ENCODE measurements at places on chromosomes 13 and 19.

DNA sequence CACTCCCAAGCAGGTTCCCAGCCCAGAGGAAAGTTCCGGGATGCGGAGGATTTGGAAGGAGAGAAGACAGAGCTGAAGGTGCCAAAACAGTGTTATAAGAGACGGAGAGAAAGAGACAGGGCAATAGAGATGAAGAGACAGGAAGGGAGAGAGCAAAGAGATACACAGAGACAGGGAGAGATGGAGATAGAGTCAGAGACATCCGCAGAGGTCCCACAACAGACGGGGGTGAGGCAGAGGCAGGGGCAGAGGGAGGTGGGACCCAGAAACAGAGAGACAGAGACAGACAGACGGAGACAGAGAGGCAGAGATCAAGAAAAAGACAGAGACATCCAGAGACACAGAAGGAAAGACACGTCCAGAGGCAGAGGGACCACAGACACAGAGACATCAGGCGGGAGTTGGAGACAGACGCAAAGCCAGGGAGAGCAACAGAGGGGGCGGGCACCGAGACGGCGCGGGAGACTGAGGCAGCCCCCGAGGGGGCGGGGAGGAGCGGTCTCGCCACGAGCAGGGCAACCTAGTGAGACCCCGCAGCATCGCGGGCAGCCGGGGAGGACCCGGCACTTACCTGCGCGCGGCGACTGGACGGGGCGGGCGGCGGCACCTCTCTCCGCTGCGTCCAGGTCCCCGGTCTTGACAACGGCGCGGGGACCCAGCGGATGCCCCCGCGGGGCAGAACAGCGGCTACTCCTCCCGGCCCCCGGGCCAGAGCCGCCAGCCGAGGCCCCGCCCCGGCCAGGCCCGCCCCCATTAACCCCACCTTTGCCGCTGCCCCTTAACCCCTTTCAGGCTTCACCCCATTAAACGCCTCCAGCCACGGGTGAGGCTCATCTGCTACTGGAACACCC is at the start of gene GPR4:
GPR4 (minus strand) TSS at position 689 of the 851 bp plus-strand sequence. CDS start 10,346 bp downstream, outside the sequence.
- H3K4me1 ChIP-seq: peaks cover 22% of the 10 kb centered on the region
- no peaks in the 10 kb centered on the region for H3K36me3 ChIP-seq
- peak within 1 kb of the TSS; percentile 52 for H3K4me3 ChIP-seq
- no peak within 1 kb of the TSS for H3K27ac ChIP-seq

GRCh38 chr19:33198169-33198568 is 4.0 kb downstream of the LRP3 start:
- no peaks in the 10 kb centered on the region for H3K36me3 ChIP-seq
- no peak overlapping the region for H3K4me3 ChIP-seq
- peaks cover 6% of the 10 kb centered on the region for H3K4me1 ChIP-seq
- no peaks in the 10 kb centered on the region for H3K27me3 ChIP-seq

DNA sequence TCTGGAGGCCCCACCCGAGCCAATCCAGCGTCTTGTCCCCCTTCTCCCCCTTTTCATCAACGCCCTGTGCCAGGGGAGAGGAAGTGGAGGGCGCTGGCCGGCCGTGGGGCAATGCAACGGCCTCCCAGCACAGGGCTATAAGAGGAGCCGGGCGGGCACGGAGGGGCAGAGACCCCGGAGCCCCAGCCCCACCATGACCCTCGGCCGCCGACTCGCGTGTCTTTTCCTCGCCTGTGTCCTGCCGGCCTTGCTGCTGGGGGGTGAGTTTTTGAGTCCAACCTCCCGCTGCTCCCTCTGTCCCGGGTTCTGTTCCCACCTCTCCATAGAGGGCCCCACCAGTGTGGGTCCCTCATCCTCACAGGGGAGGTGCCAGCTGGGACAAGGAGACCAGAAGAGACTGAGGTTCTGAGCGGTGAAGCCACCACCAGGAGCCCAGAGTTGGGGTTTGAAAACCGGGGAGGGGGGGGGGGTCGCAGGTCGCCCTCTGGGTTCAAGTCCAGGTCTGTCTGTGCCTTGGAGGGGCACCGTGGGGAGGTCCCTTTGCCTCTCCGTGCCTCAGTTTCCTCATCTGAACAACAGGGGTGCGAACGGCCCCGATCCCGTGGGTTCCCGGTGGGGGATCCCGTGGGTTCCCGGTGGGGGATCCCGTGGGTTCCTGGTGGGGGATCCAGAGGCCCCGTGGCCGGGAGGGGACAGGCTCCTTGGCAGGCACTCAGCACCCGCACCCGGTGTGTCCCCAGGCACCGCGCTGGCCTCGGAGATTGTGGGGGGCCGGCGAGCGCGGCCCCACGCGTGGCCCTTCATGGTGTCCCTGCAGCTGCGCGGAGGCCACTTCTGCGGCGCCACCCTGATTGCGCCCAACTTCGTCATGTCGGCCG is at the start of gene ELANE:
ELANE (plus strand) TSS at position 168 of the 878 bp plus-strand sequence; CDS start at position 194, 26 bp downstream.
- no peaks in the 10 kb centered on the region for H3K36me3 ChIP-seq
- peaks cover 16% of the 10 kb centered on the region for H3K4me1 ChIP-seq

DNA sequence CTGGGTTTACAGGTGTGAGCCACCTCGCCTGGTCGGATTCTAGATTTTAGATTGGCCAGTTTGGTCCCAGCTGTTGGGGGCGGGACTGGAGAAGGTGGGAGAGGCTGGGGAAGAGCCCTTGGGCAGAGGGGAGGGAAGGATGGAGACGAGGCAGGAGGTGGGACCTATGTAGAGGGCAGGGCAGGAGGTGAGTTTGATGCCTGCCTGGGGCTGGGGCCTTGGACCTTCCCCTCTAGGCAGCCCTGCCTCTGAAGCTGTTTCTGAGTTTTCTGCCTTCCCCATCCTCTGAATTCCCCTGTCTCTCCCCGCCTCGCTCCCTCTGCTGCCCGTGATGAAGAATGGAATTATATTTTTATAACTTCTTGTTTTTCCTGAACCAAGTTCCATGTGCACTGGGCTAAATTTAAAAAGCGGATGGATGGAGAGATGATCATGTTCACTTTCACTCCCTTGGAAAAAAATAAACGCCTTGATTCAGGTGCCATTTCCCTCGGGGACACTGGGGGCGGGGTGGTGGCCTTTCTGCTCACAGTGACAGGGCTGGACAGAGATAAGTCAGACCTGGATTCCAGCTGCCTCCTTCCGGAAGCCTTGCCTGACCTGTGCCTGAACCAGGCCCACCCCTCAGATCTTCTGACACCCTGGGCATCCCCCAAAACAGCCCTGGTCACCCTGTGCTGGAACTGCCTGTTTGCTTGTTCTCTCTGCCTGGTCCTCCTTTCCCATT is 16.5 kb upstream of the TNFAIP8L1 start:
- no peak for DNase-seq
- H3K4me1 ChIP-seq: no peaks in the 10 kb centered on the region
- no peak overlapping the region for H3K4me3 ChIP-seq
- H3K36me3 ChIP-seq: no peaks in the 10 kb centered on the region

GRCh38 chr19:46546194-46546896 is 50.7 kb upstream of the PNMA8B start:
- no peak overlapping the region for H3K27ac ChIP-seq
- H3K36me3 ChIP-seq: no peaks in the 10 kb centered on the region
- no peaks in the 10 kb centered on the region for H3K4me1 ChIP-seq
- H3K4me3 ChIP-seq: peak overlapping the region; percentile 16
- H3K27me3 ChIP-seq: no peaks in the 10 kb centered on the region

GRCh38 chr19:29375429-29376119 is 150.2 kb upstream of the VSTM2B start:
- H3K27me3 ChIP-seq: peaks cover 6% of the 10 kb centered on the region
- H3K27ac ChIP-seq: no peak overlapping the region
- H3K4me3 ChIP-seq: no peak overlapping the region
- H3K36me3 ChIP-seq: no peaks in the 10 kb centered on the region
- DNase-seq: no peak

- peak; percentile 92 for DNase-seq
- no peaks in the 10 kb centered on the region for H3K36me3 ChIP-seq
- H3K27me3 ChIP-seq: no peaks in the 10 kb centered on the region
- H3K27ac ChIP-seq: peak overlapping the region; percentile 83
Observed at GRCh38 chr19:50333737-50334617, 4.8 kb upstream of the KCNC3 start.

DNA sequence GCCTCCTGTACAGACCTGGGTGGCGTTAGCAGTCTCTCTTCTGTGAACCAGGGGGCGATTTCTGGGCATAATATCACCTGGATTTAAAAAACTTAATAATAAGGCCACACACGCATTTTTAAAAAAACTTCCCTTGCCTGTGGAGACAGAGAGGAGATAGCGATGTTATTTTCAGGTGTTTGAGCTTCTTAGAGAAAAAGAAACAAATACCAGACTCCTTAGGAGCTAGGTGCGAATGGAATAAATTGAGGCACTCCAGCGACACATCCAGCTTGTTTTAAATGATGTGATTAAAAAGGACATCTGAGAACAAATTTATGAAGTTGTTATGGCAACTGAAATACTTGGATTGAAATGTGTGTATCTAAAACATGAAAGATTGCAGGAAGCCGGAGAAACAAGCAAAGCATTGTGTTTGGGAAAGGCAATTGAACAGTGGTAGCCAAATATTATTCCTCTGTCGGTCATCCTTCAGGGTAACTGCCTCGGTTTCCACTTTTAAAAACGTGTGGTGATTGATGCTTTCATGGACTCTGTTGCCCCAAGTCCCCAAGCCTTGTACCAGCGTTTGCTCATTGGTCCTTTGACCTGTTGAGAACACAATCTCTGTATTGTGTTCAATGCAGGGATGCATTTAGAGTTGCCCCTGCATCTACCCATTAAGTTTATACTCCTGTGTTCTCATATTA is 158.7 kb downstream of the TM9SF2 start:
- DNase-seq: no peak
- H3K27me3 ChIP-seq: peaks cover 5% of the 10 kb centered on the region

DNA sequence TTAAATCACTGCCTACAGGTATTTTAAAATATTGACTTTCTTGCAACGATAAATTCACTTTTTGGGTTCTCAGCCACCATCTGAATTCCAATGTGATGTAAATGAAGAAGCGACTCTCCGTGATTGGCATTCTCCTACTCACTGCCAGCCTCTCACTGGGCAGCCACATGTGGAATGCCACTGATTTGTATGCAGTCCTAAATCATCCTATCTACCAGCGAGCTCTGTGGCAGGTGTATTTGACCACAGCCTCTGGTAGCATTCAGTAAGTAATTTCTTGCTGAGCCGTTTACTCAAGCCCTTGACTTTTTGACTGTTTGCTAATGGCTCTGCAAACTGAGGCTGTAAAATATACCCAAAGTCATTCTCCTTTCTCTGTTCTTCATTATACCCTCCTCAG is 559.0 kb upstream of the SLC10A2 start:
- no peak for DNase-seq
- no peak overlapping the region for H3K27ac ChIP-seq
- no peaks in the 10 kb centered on the region for H3K36me3 ChIP-seq
- no peak overlapping the region for H3K4me3 ChIP-seq

DNA sequence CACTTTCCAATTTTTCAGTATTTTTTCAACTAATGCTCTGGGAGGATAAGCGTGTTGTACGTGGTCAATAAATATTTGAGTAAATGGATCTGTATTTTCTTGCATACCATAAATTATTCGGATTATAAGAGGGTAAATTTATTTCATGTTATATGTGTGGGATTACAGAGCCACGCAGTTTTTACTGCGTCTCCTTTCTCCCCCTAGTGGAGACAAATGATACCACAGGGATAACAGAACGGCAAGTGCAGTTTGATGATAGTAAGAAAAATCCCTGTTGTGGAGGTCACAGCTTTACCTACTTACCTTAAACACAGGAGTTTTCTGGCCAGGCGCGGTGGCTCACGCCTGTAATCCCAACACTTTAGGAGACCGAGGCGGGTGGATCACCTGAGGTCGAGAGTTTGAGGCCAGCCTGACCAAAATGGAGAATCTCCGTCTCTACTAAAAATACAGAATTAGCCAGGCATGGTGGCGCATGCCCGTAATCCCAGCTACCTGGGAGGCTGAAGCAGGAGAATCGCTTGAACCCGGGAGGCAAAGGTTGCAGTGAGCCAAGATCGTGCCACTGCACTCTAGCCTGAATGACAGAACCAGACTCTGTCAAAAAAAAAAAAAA is 16.8 kb downstream of the MBD3L2B start:
- no peak overlapping the region for H3K27ac ChIP-seq
- no peak overlapping the region for H3K4me3 ChIP-seq

- no peaks in the 10 kb centered on the region for H3K27me3 ChIP-seq
- no peak overlapping the region for H3K4me3 ChIP-seq
- DNase-seq: no peak
- no peaks in the 10 kb centered on the region for H3K36me3 ChIP-seq
- H3K4me1 ChIP-seq: no peaks in the 10 kb centered on the region
- H3K27ac ChIP-seq: no peak overlapping the region
Observed at GRCh38 chr13:102484329-102484728, 82.5 kb upstream of the FGF14 start.

DNA sequence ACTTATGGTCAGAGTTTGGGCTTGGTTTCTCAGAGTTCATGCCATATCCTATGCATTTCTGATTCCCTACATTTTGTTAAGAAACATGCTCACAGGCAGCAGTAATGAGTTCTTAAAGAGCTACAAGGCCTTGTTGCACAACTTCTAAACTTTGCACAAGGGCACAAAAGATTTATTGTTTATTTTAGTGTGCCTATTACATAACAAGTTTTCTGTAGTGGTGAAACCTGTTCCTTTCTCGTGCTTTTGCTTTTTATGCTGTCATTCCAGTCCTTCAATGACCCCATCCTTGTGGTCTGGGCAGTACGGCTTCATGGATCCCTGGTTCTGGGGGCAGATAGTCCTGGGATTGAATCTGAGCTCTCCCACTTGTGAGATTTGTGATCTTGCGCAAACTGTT is 17.8 kb downstream of the ZNF507 start:
- no peak for DNase-seq
- H3K4me3 ChIP-seq: no peak overlapping the region
- H3K27me3 ChIP-seq: no peaks in the 10 kb centered on the region
- peak overlapping the region; percentile 61 for H3K27ac ChIP-seq
- H3K4me1 ChIP-seq: peaks cover 6% of the 10 kb centered on the region

DNA sequence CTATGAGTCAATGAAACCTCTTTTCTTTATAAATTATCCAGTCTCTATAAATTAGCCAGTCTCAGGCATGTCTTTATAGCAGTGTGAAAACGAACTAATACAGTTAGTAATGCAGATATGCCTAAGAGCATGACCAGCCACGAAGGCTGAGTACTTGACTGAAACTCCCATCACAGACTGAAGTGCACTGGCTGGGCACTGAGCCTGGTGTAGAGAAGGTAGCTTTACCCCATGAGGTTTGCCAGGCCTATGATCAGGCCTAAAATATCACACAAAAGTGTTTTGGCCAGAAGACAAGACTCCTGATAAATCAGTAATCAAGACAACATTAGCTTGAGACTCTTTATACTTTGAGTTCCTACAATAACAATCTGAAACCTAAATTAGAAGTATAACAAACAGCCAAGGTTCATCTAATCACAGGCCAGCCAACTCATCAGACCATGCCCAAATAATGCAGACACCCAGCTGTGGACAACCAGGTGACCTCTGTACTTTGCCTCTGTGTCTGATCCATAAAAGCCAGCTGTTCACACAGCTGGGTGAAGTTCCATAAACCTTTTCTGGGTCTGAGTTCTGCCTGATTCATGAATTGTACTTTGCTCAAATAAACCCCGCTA is 771.8 kb upstream of the SLITRK1 start:
- no peak for DNase-seq
- H3K27ac ChIP-seq: no peak overlapping the region
- H3K27me3 ChIP-seq: no peaks in the 10 kb centered on the region
- no peaks in the 10 kb centered on the region for H3K4me1 ChIP-seq
- no peaks in the 10 kb centered on the region for H3K36me3 ChIP-seq

GRCh38 chr13:60969656-60970055 is 446.0 kb downstream of the PCDH20 start:
- no peak overlapping the region for H3K27ac ChIP-seq
- no peaks in the 10 kb centered on the region for H3K36me3 ChIP-seq
- no peak for DNase-seq
- no peak overlapping the region for H3K4me3 ChIP-seq
- no peaks in the 10 kb centered on the region for H3K4me1 ChIP-seq

- H3K36me3 ChIP-seq: no peaks in the 10 kb centered on the region
- peaks cover 48% of the 10 kb centered on the region for H3K27me3 ChIP-seq
- H3K4me1 ChIP-seq: peaks cover 5% of the 10 kb centered on the region
Observed at GRCh38 chr13:35468195-35468594, 8.3 kb downstream of the MAB21L1 start.

Data from upper lobe of right lung (tissue), 1 donor.